ENCODE measurements at places on chromosomes 4 and X. TPM values are rescaled to one million over a fixed set of nuclear protein-coding genes. Genes with fewer than 3 reads are reported as not detected.

DNA sequence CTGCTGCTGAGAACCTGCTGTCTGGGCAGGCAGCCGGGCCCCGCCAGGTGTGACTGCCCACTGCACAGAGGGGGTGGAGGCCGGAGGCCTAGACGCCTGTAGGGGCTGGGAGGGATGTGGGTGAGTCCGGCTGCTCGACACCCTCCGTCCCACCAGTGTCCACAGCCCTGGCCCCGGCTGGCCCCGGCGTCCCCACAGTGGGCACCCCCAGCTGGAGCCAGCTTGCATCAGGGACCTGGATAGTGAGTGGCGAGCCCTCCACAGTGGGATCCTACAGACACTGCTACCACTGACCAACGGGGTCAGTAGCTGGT, 34.7 kb upstream of the SPON2 start:
- DNase-seq = no peak

GRCh38 chr4:125703443-125703842, 388.7 kb downstream of the FAT4 start:
- peak; percentile 20 for DNase-seq

- no peak for DNase-seq
Measured at GRCh38 chrX:66489339-66489738, 149.5 kb downstream of the EDA2R start.

DNA sequence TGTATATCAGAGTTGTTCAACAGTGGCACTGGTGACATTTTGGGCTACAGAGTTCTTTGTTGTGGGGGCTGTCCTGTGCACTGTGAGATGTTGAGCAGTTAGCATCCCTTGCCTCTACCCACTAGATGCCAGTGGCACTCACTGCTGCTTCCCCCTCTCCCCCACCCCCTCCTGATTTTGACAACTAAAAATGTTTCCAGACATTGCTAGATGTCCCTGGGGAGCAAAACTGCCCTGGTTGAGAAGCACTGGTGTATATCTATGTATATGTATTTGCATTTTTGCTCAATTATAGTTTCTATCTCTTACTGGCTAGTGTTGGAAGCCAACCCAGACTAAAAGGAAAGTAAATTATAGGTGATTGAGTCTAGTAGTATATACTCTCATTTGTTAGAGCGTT, 2.4 kb downstream of the TMEM131L start:
- no peak for DNase-seq

DNA sequence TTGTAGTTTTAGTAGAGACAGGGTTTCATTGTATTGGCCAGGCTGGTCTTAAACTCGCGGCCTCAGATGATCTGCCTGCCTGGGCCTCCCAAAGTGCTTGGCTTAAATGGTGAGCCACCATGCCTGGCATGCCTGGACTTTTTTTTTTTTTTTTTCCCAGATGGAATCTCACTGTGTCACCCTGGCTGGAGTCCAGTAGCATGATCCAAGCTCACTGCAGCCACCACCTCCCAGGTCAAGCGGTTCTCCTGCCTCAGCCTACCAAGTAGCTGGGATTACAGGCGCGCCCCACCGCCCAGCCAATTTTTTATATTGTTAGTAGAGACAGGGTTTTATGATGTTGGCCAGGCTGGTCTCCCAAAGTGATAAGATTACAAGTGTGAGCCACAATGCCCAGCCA, 8.4 kb downstream of the UBE2K start:
- peak; percentile 82 for DNase-seq

GRCh38 chrX:137227151-137227550, 193.4 kb upstream of the GPR101 start:
- no peak for DNase-seq

MAGEC3 gene
- total RNA-seq = not detected

Data from fibroblast of villous mesenchyme (primary cell).